MCF 10A (cell line): ENCODE measurements at places on chromosomes 6 and 20.

DNA sequence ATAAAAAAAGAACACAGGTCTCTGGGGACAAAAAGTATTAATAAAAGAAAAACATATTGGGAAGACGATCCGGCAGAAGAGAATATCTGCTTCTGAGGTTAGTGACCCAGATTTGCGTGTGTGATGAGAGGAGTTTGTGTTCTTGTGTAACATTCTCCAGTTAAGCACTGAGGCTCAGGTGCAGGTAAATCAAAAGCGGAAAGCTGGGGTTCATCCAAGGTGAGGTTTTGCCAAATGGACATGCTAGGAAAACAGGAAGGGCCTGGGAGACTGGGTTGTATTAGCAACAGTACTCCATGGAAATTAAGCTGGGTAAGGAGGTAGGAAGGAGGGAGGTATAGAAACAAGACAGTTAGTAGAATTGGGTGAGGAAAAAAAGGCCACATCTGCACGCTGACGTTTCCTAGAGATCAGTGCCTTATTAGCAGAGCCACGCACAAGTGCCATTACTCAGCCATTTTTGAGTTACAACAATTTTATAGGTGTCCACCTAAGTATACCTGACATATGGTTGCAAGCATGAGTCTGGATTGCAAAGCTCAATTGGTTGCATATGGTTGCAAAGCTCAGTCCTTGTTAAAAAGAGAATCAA lies 139.6 kb downstream of the ZMYND8 start:
- DNase-seq = no peak

- no peak for DNase-seq
These were observed 59.4 kb upstream of the CD83 start for GRCh38 chr6:14058029-14058695.

DNA sequence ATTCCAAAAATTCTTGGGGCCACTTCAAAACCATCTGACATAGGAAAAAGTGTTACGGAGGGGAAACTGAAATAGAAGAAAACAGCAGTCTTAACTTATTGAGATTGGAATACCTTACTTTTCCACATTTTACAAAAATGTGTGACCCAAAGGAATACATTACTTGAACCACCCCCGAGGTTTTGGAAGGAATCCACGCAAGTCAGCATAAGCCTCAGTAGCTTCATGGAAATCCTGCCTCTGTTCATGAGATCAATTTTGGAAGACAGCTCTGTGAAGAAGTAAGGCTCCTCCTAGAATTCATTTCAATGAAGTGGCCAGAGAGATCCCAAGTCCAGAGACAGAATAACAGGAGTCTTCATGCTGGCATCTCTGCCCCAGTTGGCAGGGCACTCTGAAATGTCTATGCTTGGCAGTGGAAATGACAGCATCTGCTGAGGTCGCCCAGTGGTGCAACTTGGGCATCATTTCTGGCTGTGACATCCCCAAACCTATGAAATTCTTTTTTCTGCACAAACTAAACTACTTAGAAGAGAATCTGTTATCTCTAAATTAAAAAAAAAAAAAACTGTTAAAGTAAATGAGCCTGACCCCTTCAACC lies 132.5 kb downstream of the EPM2A start:
- DNase-seq = no peak

DNA sequence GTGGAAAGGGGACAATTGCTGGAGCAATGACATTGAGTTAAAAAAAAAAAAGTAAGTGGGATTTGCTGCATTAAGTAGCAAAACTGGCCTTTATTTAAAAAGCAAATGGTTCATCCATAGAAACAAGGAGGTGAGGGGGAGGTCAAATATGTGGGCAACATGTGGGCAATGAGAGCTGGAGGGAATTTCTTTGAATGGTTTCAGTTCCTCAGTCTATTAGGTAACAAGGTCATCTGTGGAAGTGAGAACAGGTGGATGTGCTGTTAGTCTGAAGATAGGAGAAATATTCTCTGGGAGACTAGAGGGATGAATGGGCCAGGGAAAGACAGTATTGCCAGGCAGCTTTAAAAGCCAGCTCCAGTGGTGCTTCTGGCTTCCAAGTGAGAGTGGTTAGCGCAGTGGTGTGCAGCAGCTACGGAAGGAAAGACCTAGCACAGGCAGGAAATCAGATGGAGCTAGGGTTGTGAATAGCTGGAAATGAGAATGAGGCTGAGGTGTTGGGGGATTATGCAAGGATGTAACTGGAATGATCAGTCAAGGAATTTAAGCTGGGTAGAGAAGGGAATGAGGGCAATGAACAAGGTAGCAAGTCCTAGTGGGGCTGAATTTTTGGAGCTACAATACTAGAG lies 727.6 kb downstream of the PTPRT start:
- no peak for DNase-seq

GRCh38 chr6:149717588-149718458 lies at the start of gene LATS1:
LATS1 (minus strand) TSS chr6:149718101; CDS start chr6:149702126, 15,975 bp downstream.
- peak; percentile 93 for DNase-seq

DNA sequence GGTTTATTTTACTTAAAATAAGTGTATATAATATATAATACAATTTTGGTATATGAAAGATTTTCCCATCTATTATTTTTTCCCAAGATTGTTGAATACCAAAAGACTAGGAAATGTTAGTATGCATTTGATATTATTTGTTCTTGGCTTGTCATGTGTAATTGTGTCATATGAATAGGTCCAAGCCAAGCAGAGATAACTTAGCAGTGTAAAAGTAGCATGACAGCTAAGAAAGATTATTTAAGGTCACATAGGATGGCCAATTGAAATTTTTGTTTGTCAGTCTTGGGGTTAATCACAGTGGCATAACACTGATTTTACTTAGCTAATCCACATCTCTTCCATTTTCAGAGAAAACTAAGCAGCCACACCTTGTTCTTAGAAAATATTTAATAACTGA lies 38.8 kb upstream of the RSPO3 start:
- no peak for DNase-seq

GRCh38 chr20:32670773-32671455 lies 2.8 kb downstream of the C20orf203 start:
- DNase-seq = no peak

DNA sequence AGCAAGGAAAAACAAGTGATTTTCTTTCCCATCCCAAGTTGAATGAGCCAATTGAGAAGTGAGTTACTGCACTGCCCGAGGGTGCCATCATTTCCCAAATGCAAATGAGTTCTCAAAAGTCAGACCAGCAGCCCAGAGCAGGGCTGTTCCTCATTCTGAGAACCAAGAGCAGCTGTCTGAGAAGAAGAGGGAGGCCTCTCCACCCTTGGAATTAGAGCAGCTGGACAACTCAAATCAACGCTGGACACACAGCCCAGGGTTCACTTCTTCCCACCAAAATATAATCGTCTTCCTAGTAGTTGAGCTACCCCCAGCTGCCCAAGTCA lies 4.6 kb upstream of the PREX1 start:
- DNase-seq = no peak

GRCh38 chr6:81790034-81790433 lies 37.6 kb upstream of the TENT5A start:
- DNase-seq = no peak

GRCh38 chr6:31948753-31949413 lies 3.0 kb downstream of the CFB start:
- DNase-seq = peak; percentile 54
